ENCODE measurements at places on chromosomes 6 and 20.

DNA sequence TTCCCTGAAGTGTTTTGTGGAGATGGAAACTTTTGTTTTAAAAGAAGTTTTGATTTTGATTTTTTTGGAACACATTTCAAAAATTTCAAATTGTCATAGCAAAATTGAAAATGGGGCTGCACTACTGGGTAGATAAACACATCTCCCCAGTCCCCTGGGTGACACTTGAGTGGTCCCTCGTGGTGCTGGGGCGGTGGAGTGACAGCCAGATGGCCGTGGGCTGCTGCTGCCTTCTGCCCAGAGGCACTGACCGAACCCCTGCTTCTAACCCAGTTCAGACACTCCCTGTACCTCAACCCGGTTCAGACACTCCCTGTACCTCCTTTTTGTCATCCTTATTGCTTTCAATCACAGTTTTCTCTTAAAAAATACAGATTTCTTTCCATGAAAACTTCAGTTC, 69.9 kb upstream of the SYNJ2 start:
- DNase-seq = no peak

DNA sequence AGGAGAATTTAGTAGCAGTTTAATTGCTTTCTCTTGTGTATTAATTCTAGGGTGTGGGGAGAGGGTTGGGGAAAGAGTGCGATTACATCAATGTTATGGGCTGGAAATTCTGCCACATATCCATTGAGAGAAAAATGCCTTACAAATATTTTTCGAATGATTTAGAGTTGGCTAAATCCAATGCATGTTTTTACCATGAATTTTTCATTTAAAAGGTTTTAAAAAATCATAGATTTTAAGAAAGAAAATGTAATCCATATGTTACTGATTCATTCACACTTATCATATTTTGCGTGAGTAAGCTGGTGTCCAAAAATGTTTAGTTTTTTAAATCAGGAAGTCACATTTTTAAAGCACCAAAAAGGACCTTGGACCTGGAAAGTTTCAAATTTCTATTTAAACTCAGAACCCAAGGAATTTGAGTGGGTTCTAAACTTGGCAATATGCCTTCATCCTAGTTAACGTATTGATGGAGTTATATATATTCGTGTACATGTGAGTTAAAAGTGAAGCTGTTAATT, 627.4 kb upstream of the CITED2 start:
- DNase-seq = peak; percentile 47

DNA sequence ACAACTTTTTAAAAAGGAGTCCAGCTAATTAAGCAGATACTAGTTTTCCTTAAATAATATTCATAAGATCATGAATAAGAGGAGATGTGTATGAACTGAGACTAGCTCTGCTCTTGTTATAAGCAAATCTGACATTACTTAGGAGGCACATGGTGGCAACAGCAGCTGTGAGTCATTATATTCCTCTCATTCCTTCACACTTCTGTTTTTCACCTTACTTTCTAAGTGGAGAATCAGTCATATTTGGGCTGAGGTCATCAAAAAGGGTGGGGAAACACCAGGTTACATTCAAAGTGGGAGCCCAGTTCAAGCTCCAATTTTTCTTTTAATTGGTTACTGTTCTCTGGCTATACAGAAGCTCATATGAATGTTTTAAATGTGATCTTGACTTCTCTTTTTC, 6.0 kb upstream of the RIPPLY2 start:
- no peak for DNase-seq

DNA sequence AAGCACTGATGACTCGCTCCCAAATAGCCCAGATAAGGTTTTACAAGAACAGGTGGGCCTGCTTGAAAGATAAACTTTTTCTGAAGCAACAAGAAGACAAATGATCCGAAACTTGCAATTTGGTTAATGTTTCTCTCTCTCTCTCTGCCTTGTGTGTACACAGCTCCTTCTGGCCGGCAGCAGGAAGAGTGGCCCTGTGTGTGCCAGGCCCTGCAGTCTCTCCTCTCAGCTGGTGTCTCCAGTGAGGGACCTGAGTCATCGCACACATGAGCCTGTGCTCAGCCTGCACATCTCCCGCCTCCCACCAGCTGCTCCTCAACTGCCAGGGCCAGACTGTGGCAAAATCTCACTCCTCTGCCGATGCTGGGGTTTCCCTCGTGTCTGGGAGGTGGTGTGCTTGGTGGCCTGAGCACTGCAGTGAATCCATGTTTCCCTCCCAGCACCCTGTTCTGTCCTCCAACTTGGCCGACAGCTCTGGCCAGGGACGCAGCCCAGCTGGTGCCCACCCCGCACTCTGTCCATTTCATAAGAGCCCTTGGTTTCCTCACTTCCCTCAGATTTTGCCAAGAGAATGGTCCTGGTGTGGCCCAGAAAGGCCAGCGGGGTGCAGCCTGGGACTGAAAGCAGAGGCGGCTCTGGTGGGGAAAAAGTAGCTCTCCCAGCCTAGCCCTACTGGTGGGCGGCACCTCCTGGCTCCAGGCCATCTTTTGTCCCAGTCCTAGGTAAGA, 49.4 kb downstream of the ERMARD start:
- peak; percentile 75 for DNase-seq

DNA sequence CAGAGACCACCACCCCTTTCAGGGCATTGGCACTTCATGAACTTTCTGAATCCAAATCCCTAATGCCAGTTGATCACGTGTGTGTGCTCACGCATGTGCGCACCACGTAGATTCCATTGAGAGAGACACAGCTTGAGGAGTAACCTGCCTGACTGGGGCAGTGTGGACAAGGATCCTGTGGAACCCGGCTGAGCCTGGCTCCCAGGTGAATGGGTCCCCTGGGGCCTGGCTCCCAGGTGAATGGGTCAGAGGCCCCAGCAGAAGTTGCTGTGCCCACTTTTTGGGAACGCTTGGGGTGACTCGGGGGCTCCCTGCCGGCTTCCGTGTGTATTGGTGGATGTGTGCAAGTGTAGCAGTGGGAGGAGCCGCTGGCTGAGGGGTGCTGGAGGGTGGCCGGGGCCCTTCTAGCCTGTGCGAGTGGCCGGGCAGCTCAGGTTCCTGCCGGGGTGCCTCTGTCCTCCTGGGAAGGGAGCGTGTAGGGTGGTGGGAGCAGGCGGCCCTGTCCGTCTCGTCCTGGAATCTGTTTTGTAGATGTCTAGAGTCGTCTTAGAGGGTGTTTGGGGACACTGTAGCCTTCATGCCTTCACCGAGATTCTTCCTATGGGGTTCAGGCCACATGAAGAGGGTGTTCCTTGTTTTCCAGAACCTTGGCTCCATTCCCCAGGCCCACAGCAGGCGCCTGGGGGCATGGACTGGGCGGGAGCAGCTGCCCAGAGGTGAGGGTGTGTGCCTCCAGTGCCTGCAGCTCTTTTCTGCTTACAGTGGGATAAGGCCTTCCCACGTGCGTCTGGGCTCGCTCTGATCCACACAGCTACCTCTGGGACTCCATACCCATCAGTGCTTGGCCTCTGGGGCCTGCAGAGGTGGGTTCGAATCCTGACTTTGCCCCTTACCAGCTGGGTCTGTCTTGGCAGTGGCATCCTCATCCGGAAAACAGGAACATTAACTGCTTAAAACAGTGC, 3.2 kb downstream of the RBM38 start:
- no peak for DNase-seq

DNA sequence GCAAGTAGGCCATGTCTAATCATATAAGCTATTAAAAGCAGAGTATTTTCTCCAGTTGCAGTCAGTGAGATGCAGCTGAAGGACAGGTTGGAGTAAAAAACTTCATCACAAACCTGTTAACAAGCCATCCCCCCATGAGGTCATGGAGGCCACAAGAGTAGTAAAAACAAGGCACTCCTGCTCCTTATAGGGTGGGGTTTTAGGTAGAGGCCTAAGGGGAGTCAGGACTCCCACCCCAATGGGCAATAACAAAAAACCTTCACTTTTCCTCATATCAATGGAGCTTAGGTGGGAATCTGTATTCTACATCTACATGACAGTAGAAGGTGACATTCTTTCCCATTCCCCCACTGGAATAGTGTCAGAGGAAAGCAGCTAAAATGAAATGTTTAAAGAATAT, 428.1 kb upstream of the KHDRBS2 start:
- no peak for DNase-seq

DNA sequence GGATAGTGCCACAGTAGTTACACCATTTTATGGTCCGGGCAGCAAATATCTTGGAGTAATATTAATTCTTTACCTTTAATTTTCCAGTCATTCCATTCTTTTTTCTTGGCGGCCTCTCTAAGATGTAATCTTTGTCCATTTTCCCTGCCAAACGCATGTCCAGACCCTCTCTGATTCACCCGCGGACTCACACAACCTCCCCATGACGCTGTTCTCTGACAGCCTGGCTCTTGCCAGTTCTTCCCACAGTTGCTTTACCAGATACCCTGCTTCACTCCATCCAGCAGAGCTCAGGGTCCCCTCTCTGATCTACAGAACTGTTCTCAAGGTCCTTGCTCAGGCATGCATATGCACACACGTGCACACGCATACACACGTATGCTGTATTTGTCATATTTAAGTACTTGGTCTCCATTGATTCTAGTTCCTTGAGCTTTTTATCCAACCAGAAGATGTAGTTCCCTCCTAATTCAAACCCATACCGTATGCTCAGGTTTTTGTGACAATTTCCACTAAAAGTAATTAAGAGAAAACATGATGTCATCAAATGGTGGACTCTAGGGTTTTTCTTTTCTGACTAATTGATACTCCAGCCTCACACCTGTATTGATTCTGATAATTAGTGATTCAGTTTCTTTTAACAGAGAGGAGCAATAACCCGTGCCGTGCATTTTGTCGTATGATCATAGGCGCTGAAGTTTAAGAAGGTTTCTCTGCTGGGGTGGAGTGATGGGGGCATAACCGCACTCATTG, 10.0 kb downstream of the BPHL start:
- no peak for DNase-seq

DNA sequence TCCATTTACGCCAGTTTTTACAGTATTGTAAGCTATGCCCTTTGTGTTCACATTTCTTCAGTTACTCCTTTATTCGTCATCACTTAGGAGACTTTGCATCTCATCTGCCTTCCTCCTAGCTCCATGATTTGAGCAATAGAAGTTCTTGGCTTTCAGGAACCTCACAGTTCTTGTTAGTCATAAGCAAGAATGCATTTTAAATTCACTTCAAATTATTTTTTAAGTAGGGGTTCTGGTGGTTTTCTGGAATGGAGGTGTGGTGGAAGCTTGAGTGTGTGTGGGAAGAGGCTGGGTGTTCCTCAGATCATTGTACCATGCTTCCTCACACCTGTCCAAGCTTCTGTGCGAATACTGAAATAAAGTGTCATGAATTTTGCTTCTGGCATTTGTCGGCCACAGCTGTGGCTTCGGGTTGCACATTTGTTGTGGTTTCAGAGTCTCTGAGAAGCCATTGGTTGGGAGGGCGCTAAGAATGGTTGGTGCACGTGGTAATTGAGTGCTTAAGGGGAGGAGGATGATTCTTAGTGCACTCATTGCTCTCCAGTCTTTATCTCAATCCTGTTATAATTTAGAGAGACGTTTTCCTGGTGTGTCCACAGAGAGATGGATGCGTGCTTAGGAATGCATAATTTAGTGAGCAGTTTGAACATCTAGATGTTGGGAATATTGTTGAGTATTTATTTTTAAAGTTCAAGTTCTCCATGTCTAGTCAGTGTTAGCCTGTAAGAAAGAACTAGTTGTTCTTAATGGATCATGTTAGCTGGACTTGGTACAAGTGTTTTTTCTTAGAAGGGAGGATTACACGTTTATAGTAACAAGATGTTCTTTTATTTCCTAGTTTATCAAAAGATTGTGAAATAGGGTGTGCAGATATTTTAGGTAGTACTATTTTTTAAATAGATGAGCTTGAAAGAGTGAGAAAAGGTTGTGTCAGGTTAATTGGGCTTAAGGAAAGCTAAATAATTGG, 31.9 kb downstream of the FOXO3 start:
- DNase-seq = peak; percentile 97

- DNase-seq = peak; percentile 18
These were observed 37.7 kb upstream of the ASF1A start for GRCh38 chr6:118856301-118856700.

GRCh38 chr6:54646069-54646950, 200.3 kb upstream of the FAM83B start:
- peak; percentile 81 for DNase-seq

DNA sequence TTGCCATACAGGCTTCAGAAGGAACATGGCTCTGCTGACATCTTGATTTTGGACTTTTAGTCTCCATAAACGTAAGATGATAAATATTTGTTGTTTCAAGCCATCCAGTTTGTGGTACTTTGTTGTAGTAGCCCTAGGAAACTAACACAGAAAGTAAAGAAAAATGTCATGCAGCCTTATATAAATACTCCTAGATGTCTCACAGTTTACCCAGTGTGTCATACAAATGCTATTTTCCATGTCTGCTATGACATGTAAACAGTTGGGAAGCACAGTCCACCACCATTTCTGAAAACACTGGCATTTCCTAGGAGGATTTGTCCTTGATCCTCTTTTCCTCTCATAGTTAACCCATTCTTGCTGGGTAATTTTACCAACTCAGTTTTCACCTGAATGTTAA, 30.6 kb upstream of the ME1 start:
- DNase-seq = no peak

GRCh38 chr20:58963060-58963584, 17.9 kb upstream of the NELFCD start:
- no peak for DNase-seq

DNA sequence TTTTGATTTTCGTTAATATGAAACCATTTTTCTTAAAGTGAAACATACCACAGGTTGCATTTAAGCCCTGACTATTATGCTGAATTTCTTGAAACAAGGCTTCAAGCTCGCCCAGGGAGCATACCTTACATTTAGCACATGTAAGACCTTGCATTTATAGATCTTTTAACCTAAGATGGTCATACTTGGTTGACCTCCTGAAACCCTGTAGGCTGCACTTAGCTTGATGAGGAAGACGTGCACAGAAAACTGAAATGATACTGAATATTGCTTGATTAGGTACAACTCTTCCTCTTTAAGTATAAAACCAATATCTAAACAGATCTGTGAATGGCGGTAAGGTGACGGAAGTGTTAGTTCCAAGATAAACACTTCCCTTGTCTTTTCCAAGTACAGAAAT, 82.2 kb downstream of the CTNNBL1 start:
- no peak for DNase-seq

- DNase-seq = no peak
These were observed 287.7 kb downstream of the CLIC5 start for GRCh38 chr6:45727819-45728449.

DNA sequence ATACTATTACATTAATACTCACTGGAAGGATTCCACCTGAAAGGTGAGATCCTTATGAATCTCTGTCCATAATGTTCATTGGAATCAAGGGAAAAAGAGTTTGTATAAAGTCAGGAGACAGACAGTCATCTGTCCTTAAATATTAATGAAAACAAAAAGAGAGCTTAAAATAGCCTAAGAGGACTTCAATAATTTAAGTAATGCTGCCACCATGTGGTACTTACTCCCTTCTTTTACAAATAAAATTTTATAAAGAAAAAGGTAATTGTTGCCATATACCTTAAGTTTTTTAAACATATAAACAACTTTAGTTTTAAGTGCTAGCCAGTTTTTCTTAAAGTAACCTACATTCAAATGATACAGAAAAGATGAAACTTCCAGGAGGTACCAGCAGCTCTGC, 5.1 kb downstream of the BLOC1S5 start:
- peak; percentile 42 for DNase-seq
